ELF-1 (cell line): ENCODE measurements at places on chromosomes 6 and 20.

DNA sequence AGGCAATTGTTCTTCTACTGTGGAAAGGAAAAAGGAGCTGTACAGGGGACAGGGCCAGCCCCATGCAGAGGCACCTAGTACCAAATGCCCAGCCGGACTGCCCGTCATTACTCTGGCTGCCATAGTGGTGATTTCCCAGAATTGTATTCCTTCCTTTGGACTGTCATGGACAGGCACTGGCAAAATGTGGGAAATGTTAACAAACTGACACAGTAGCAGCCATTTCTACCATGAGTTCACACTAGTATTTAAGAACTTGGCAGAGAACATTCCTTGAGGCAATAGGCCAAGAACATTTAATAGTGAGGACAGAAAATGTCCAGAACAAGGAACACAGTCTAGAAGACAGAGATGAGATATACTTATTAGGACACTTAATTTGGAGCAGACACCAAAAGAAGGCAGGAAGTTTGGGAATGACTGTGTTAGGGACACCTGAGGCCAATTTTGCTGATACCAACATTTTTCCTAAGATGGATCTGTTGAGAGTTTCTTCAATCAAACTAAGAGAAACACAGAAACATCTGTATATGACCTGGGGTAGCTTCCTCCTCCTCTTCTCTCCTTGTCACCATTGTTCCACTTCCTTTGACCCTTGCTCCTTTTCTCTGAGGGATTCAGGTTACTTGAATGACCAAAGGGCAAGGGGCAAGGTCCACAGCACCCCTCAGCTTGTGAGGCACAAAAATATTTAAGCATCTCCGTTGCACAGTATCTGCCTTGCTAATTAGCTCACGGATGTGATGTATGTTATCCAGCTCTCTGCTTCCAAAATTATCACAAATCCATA is 14.9 kb downstream of the ADTRP start:
- DNase-seq: no peak

DNA sequence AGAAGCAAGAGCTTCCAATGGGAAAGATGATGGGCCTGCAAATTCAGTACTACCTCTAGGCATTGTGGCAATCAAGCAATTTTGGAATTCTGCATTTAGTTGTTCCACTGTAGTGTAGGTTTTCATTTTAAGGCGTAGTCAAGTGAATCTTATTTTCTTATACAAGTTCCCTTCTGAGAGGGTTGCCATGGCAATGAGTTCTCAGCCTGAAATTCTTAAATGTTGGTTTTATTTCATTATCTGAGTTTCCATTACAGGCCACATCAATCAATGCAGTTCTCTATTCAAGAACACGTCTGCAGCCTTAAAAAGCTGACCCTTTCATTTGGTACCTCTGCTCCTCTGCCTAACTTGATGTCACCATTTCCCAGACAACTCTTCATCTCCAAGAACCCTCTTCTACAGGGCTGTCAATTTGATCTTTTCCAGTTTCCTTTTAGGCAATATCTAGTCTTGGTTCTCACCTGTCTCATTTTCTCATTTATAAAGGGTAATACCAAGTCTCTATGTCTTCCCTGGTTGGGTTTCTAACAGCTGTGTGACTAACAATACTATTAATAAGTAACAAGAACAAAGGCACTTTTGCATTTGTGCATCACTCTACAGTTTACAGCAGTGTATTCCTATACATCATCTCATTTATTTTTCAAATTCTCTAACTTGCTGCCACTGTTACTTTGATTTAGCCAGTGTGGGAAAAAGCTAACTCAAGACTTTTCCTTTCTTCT is 898.2 kb upstream of the FLRT3 start:
- no peak for DNase-seq

DNA sequence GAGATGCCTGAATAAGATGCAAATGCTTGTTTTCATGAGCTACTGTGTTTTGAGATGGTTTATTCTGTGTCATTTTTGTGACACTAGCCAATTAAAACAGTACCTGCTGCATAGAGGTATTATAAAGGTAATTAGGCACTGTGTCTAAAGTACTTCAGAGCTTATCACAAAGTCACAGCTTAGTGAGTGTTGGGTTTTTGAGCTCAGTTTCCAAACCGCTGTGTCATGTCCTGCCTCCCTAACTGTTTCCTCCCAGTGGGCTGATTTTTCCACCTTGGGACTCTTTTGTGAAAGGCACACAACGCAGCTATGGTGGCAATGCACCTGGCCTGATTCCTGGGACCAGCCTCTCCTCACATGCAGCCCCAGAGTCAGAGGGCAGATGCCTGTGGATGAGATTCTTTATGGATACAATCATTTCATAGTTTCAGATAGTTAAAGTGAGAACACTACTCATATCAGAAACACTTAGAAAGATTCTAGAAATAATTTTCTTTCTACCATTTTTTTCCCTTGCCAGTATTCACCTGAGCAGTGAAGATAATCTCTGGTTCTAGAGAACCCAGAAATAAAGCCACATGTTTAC is 41.3 kb upstream of the TAGAP start:
- no peak for DNase-seq

GRCh38 chr6:154319231-154319858 is 37.3 kb downstream of the IPCEF1 start:
- DNase-seq: no peak

GRCh38 chr6:137305691-137306090 is 86.5 kb upstream of the IFNGR1 start:
- DNase-seq: no peak

- no peak for DNase-seq
Measured at GRCh38 chr6:170200458-170200891, 90.4 kb downstream of the DLL1 start.

GRCh38 chr6:37725957-37726356 is 28.3 kb upstream of the MDGA1 start:
- no peak for DNase-seq

DNA sequence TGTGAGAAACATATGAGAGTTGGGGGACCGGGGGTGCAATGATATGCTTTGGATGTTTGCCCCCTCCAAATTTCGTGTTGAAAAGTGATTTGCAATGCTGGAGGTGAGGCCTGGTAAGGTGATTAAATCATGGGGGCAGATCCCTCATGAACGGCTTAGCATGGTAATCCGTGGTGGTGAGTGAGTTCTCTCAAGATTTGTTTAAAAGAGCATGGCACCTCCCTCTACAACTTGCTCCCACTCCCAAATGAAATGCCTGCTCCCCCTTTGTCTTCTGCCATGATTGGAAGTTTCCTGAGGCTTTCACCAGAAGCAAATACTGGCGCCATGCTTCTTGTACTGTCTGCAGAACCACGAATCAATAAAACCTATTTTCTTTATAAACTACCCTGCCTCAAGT is 2.5 kb downstream of the DEK start:
- no peak for DNase-seq

- peak; percentile 89 for DNase-seq
Measured at GRCh38 chr6:122995921-122996793, at the start of gene CLVS2. Gene CLVS2, plus strand, starts transcription at chr6:122996235. Its CDS starts 1,543 bp downstream, at chr6:122997778.

DNA sequence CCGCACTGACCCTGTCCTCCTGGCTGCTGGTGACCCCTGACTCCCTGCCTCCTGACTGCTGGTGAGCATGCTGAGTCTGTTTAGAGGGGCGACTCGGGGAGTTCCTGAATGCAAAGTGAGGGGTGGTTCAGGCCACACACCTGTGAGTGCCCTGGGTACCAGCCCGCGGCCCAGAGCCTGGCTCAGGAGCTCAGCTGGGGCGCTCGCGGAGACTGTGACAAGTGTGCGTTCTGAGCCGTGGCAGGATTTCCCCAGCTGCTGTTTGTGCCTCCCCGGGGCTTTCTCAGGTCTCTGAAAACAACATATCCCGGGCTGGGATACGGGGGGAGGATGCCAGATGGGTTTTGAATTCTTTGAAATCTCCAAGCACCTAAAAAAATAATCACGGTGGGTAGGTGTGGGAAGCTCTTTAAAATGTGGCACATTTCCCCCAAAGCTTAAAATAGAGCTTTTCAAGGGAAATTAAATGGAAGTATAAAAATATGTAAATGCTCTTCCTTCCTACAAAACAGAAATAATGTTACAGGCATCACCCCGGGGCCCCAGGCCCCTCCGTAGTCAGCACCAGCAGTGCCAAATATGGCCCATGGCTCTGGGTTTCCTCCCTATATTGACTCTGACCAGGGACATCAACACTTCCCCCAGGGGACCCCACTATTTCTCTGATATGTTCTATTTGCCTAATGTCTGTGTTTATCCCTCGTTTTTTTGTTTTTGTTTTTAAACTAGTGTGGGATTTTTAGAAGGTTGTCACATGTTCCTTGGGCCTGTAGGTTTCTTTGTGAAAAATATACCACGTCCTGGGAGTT is 49.9 kb upstream of the TAGAP start:
- no peak for DNase-seq

DNA sequence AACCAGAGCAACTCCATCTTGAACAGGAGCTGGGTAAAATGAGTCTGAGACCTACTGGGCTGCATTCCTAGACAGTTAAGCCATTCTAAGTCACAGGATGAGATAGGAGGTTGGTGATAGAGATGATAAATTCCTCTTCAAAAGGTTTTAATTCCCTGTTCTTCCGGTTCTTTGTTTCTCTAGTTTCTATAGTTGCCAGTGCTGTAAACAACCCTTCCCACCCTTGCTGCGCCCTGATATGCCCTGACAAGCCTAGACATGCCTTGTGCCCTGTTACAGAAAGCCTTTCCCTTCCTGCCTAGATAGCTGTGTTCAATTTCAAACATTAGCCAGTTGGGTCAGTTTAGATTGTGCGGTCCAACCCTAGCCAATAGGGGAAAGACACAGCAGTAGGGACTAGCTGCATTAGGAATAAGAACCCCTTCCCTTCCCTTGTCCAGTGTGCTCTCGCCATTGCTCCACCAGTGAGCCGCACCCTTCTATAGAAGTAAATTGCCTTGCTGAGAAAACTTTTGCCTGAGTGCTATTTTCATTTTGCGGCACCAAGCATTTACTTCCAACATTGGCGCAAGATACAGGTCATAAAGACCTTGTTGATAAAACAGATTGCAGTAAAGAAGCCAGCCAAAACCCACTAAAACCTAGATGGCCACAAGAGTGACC is 52.5 kb upstream of the CCN2 start:
- DNase-seq: no peak

- no peak for DNase-seq
Measured at GRCh38 chr6:37531437-37532036, 31.8 kb upstream of the CCDC167 start.

DNA sequence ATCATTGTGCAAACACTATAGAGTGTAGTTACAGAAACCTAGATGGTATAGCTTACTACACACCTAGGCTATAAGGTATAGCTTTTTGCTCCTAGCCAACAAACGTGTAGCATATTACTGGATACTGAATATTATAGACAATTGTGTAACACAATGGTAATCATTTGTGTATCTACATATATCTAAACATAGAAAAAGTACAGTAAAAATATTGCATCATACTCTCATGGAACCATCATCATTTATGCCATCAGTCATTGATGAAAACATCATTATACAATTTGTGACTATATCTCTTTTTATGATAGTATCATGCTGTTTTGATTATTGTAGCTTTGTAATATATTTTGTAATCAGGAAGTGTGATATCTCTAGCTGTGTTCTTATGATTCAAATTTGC is 21.0 kb upstream of the HCRTR2 start:
- DNase-seq: no peak

- no peak for DNase-seq
Measured at GRCh38 chr6:5423251-5423650, 161.9 kb downstream of the FARS2 start.

DNA sequence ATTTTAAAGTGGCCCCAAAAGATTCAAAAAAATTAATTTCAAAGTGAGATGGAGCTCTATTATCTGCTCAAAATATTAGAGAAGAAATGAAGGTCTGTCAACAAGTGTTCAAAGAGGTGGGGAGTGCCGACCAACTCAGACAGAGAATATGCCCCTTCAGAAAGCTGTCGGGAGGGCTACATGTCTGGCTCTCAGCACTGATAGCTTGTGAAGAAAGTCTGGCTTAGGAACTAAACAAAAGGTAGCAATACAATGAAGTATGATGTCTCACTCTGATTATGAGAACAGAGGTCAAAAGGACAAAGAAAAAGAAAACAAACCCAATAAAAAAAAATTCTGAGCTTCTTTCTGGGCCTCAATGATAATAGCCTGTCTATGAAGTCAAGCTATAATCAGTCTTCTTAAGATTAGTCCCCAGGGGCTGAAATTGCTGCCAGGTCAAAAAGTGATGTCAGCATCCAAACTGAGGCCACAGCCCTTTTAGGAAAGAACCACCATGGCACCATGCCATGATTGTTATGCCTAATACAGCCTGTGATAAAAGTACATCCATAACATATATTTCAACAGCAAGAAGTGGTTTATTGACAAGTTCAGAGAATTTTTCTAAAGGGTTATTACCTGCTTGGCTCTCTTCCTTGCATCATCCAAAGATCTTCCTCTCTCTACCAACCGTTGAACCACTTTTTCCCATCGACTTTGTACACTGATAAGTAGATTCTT is 150.9 kb downstream of the DST start:
- no peak for DNase-seq

- no peak for DNase-seq
Measured at GRCh38 chr20:44405257-44405656, 49.8 kb downstream of the HNF4A start.

GRCh38 chr6:90227213-90227612 is 69.4 kb downstream of the BACH2 start:
- DNase-seq: no peak

DNA sequence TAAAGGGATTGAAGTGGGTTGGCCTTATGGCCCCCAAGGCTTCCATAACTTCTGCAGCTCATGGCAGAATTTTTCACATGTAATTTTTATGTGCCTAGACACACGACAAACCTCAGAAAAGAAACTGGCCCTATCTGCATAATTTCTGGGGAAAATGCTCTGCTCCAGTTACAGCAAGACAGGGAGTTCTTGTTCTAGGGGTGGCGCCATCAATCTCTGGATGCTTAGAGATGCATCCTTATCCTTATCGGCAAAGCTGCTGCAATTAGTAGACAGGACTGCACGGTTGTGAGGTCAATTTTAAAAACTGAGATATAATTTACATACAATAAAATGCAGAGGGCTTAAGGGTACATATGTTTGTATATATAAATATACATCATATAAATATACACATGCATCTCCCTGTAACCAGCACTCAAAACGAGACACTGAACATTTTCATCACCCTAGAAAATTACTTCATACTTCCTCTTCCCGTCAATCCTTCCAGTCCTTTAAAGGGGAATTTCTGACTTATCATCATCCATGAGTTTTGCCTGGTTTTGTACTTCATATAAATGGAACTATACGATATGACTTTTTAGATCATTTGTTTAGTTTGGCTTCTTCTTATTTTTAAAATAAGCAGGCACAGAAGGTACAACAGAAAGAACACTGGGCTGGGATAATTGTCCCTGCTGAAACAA is 10.2 kb downstream of the ELMO2 start:
- DNase-seq: no peak

- DNase-seq: no peak
Measured at GRCh38 chr6:145886228-145886956, 71.8 kb upstream of the FBXO30 start.

DNA sequence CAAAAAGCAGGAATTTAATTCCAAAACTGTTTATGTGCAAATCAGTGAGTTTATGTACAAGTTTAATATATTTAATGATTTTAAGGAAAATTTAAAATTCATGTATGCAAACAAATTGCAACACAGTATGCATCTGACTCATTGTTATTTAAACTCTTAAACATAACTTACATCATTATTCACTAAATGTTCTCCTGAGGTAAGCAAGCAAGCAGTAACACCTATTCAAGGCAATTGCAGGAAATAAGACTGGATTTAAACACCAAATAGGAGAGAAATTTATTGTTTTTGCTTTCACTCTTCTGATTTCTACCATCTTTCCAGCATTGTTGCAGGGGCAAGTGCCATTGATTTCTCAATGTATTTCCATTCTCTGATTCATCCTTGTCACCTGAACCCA is 239.5 kb downstream of the TFAP2A start:
- no peak for DNase-seq

- DNase-seq: no peak
Measured at GRCh38 chr6:123687864-123688263, 51.1 kb upstream of the TRDN start.
